ENCODE measurements at places on chromosomes 16 and 17.
A peak's percentile ranks its signal among the peaks of the same experiment; 100 is the strongest.

DNA sequence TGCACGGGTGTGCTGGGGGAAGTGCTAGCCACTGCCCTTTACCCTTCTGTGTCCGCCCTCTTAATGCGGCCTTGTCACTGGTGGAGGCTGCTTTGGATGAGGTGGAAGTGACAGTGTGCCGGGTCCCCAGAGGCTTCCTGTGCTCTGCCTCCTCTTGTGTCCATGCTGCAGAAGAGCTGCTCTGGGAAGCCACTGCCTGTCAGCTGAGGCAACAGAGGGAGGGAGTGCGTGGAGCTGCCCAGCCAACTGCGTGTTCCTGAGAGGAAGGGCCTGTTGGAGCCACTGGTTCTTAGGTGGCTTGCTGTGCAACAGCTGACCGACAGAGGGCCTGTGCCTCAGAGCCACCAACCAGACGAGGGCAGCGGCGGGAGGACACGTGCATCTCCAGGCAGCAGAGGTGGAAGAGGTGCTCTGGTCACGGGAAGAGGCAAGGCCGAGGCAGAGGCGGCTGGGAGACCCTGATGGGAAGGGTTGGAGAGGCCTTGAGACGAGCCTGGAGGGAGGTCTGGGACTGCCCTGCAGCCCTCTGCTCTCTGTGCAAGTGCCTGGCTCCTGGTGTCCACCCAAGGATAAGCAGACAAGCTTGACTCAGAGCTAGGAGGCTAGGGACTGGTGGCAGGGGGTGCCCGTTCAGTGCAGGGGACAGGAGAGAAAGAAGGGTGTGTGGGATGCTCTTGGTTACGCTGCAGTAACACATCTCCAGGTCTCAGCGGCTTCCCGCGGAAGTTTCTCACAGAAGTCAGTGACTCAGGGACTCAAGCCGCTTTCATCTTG, 25.4 kb downstream of the B9D1 start:
- no peak for DNase-seq

DNA sequence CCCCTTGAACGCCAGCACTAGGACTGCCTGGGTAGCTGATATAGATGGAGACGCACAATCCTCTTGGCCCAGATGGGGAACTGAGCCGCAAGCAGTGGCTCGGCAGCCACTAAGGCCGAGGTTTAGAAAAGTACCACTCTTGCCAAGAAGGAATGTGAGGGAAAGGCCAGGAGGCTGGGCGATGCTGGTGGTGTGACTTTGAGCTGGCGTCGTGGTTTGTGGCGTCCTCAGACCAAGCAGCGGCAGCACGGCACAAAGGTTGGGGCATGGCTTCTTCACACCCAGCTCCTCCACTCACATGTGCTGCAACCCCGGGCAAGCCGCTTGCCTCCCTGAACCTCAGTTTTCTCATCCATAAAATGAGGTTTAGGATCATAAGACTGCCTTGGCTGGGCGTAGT, 15.6 kb downstream of the DCAKD start:
- DNase-seq, result no peak

- DNase-seq, result no peak
These were observed 67.8 kb downstream of the TMEM100 start for GRCh38 chr17:55654821-55655220.

- DNase-seq, result no peak
These were observed 310.9 kb upstream of the KCNJ16 start for GRCh38 chr17:69764146-69764545.

GRCh38 chr16:69276148-69277115, 34.7 kb upstream of the VPS4A start:
- no peak for DNase-seq

- DNase-seq, result peak; percentile 87
These were observed 304.4 kb downstream of the SEC14L1 start for GRCh38 chr17:77444984-77445759.

GRCh38 chr17:69822314-69822875, 252.6 kb upstream of the KCNJ16 start:
- DNase-seq, result no peak

DNA sequence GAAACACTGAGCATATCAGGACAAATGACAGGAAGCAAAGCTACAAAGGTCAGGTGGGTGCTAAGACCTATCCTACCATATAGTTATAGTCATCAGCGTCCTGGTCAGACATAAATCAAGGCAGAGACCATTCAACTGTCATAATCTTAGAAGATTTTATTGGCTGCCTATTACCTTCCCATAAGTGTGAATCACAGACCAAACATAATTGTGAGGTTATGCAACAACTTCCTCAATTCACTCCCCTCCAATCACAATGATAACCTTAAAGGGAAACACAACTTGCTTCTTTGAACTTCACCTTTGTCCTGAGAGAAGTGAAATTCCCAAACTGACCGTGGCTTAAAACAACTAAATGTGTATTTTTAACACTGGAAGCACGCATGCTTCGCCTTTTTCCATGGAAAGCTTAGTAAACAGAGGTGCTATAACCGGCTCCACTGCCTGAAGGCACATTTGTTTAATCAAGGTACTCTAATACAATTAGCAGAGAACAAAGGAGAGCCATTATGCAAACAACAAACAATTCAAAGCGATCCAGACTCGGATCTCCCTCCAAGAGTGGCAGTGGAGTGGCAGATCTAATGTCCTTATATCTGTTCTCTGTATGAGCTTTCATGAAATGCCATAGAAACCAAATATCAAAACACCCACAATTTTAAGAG, 84.9 kb downstream of the TMEM114 start:
- peak; percentile 19 for DNase-seq
